ENCODE measurements at places on chromosomes 3 and 15.

DNA sequence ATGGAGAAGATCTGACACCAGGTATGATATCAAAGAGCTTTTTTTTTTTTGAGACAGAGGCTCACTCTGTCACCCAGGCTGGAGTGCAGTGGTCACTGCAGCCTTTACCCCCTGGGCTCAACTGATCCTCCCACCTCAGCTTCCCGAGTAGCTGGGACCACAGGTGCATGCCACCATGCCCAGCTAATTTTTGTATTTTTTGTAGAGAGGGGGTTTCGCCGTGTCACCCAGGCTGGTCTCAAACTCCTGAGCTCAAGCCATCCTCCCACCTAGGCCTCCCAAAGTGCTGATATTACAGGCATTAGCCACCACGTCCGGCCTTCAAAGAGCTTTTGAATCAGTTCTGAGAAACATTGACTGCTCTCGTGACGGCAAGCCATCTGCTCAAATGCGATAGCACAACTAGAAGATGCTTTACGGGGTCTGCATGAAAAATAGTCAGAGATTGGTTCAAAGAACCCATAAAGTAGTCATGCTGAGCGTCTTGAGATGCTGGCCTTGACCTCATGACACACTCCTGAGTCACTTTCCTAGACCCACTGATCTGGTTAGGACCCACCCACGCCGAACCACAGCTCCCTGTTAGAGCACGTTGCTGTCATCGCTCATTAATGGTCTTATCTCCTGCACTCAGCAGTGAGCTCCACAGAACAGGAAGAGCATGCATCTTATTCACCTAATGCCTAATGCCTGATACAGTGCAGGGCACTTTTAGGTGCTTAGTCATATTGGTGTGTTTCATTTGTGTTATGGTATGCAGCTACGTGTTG, 57.0 kb upstream of the NR2F2 start:
- peak; percentile 25 for DNase-seq

GRCh38 chr3:73298243-73299183, 237.1 kb downstream of the EBLN2 start:
- no peak for DNase-seq

DNA sequence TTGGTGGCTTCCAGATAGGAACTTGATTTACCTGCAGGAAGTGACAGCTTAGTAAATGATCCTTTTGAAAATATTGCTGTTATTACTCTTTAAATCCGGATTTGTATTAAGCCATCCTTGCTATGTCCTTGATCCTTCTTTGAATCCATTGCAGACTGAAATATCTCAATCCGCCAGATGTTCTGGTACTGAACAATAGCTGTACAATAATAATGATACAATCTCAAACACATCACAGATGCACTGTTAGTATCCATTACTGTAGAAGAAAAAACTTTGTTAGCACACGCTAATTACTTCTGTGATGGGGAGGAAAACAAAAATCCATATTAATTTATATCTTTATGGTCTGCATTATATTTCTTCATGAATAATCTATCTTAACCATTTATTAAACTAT, 202.3 kb downstream of the CNTN4 start:
- DNase-seq = no peak

DNA sequence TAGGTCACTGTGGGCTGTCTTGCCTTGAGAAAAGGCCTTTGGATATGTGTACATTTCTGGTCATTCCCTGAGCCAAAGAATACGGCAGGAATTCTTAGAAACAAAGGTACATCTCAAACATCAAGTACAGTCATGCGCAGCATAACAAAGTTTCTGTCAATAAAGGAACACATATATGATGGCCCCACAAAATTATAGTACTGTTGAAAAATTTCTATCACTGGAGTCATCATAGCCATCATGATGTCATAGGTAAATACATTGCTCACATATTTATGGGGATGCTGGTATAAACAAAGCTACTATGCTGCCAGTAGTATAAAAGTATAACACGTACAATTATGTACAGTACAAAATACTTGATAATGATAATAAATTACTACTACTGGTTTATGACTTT, 38.9 kb upstream of the NECTIN3 start:
- no peak for DNase-seq

DNA sequence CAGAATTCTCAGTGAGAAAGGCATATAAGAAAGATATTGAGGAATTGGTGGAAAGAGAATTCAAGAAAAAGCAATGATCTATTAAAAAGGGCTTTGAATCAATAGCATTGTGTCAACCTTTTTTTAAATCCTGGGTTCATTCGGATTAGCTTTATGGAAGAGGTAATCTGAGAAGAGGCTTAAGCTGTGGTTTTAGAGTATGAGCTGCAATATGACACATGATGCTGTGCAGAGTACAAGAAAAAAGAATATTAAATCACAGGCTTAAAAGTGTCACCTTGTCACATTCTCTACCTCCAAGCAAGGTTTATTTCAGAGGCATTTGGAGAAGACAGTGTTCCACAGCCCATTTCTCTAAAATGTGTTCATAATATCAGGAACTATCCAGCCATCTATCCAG, 128.9 kb downstream of the RTP4 start:
- no peak for DNase-seq

GRCh38 chr3:105532251-105532650, 165.5 kb downstream of the ALCAM start:
- DNase-seq = no peak

DNA sequence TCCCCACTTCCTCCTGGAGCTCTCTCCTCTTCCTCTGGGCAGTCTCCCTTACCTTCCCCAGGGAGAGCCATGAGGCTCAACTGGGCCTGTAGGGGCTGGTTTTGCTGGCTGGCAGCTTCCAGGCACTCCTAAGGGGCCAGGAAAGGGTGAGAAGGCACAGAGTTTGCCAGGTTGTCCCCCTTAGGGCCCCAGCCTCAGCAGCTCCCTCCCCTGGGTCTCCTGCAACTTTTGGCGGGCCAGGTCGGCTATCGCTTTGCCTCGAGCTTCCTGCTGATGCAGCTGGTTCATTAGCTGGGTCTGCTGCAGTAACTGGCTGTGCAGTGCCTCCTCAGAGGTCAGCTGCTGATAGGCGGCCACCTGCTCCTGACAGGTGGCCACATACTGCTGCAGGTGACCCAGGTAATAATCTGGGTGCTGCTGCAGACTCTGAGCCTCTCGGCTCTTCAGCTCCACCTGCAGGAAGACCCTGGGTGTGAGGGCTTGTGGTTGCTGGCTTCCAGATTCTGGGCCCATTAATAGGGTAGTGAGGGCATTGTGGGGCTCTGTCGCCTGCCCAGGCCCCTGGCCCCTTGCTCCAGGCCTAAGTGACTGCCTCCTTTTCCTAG, 29.7 kb upstream of the OR4F6 start:
- peak; percentile 29 for DNase-seq

- peak; percentile 52 for DNase-seq
These were observed 26.2 kb downstream of the POLR2M start for GRCh38 chr15:57732526-57733331.

Measured in activated CD4-positive, alpha-beta memory T cell treated with anti-CD3 and anti-CD28 coated beads for 36 hours (primary cell).